ENCODE measurements at places on chromosomes 3 and 15.

DNA sequence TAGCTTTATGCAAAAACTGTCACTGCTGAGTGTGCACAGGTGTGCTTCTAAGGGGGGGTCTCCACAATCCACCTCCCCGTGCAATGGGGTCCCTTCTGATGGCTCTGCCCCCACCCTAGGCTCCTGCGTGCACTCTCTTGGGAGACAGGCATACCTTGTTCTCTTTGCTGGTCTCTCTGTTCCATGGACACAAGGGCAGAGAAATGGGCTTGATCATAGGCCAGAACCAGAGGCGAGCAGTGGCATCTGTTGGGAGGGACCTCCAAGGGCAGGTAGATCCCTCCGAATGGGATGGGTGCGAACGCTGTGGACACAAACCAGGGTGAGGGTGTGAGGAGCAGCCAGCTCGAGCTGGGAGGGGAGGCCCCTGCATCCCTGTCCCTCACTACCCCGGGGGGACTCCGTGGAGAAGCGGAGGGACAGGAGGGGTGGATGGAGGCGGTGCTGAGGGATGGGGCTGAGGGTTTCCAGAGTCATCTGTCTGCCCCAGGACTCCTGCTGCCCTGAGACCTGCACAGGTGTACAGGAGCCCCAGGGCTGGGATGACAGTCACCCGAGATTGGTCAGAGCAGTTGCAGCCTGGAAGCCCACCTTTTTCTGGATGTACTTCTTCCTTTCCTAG lies 175.0 kb downstream of the KLF13 start:
- DNase-seq, result no peak

DNA sequence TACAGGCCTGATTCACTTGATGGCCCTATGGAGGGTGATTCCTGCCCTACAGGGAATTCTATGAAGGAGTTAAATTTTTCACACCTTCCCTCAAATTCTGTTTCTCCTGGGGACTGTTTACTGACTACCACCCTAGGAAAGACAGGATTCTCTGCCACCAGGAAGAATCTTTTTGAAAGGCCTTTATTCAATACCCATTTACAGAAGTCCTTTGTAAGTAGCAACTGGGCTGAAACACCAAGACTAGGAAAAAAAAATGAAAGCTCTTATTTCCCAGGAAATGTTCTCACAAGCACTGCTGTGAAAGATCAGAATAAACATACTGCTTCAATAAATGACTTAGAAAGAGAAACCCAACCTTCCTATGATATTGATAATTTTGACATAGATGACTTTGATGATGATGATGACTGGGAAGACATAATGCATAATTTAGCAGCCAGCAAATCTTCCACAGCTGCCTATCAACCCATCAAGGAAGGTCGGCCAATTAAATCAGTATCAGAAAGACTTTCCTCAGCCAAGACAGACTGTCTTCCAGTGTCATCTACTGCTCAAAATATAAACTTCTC lies 43.6 kb downstream of the BLM start:
- DNase-seq, result no peak

DNA sequence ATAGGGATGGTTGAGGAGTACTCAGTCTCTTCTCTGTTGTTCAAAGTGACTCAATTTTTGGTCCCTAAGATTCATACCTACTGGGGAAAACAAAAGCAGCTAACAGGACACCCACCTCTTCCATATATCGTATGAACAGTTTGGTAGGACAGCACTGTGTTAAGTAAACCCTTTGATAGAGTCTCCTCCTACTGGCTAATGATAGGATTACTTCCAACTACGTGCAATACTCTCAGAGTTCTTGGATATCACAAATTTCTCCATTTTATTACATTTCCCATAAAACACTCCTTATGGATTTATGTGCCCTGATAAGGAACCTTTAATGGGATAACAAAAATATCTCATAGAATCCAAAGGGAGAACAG lies 200.2 kb upstream of the GOLGA6L4 start:
- no peak for DNase-seq

GRCh38 chr3:172281884-172282283 lies 166.4 kb downstream of the GHSR start:
- DNase-seq, result no peak

DNA sequence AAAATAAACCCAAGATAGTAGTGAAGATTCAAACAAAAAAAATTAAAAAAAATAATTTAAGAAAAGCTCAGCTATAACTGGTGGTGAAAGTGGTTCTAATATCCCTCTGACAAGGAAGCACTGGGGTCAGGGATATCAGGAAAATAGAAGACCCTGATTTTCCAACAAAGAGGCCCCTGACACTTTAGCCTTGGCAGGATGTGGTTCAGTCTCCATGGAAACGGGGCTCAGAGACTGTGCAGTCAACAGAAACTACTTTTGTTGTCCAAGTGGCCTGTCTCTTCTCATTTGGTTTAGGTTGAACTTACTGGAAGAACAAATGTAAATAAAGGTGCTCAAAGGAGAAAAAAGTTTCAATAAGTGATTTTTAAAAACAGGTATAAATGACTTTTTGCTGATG lies 27.2 kb downstream of the INTS14 start:
- DNase-seq, result no peak

DNA sequence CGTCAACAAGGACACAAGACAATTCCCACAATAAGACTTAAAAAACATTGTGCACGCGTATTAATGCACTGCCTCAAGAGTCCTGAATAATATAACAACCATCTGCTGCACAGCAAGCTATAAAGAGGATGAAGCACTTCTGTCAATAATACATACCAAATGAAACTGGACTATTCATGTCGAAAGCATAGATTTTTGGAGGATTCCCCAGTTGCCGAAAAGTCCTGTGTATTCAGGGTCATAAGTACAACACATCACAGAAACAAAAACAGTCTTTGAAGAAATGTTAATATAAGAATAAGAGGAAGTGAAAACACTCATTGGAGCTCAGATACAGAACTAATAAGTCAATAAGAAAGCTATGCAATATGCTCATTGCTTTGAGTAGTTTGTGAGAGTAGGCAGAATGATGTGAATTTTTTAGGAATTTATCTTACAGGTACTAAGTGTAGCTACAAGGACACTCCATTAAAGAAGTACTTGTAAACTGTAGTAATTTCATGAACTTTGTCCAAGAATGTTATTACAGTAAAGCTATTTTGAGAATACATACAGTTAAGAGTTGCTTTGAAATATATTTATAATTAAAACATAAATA lies 31.6 kb downstream of the CBLB start:
- no peak for DNase-seq

DNA sequence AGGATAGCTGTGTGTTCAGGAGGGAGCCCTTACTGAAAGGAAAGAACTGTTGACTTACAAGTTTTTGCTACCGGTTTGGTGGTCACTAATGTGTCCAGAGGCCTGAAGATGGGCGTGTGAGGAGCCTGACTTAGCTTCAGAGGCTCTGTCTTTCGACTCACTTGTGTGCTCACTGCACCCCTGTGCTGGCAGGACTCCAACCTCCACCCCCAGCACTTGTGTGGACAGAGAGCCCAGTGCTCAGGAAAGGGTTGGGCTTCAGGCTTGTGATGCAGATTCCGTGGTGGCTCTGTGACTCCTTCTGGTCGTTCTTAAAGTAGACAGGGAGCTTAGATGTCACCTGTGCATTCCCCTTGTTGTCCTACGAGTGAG lies 100.9 kb downstream of the PGPEP1L start:
- no peak for DNase-seq

GRCh38 chr15:81239190-81239589 lies 42.5 kb downstream of the IL16 start:
- no peak for DNase-seq

GRCh38 chr3:48492461-48493202 lies 11.3 kb downstream of the SHISA5 start:
- no peak for DNase-seq

DNA sequence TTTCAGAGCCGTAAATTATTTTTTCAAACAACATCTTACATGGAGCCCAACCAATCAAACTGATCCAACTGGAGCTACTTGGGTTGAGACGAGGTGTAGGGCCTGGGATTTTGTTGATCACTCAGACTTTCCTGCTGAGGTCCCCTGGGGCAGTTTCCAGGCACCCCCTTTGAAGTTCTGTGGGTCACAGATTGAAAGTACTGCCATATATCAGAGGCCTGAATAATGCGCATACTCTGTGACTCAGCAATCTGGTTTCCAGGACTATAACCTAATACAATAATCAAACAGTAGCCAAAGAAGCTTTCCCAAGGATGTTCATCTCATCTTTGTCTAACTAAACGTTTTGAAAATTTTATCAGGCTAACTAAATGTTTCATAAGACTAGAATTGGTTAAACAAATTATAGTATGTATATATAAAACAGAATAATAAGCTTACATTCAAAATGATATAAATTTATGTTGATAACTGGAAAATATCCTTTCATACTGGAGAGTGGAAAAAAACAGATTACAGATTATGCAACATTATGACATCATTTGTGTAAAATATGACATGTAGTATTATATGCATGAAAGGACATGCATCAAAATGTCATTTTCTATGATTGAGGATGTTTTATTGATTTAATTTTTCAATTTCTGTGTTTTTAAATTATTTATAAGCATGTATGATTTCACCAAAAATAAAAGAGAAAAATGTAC lies 617.1 kb downstream of the NTRK3 start:
- no peak for DNase-seq

- no peak for DNase-seq
Observed at GRCh38 chr3:17432236-17432635, 310.2 kb downstream of the TBC1D5 start.

DNA sequence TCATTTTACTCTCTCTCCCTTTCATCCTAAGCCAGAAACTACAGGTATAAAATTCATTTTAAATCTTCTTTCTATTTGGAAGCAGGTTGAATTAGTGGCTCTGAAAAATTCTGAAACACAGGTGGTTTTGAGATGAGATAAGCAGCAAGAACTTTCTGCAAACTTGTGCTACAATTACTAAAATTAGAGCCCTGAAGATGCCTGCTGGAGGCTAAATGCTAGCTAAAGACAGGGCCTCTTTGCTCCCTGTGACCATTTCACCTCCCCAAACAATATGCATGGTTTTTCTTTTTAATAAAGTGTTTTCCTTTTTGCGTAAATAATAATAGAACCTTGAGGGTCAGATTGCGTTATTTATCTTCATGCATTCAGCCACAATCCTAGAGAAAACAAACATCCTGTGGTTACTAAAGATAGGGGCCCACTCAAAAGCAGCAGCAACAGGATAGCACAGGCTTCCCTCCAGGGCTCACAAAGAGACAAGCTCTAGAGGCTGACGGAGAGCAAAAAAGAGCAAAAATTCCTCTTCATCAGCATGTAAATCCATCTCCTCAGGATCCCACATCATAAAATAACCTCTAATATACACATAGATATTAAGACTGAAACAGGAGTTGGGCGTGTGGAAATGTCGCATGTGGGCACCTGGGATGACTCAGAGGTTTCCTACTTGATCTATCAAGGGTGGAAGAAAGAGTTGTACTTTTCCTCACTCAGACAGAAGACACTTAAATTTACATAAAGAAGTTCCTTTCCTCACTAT lies 26.5 kb upstream of the CP start:
- DNase-seq, result no peak

GRCh38 chr15:59437817-59438624 lies at the start of gene FAM81A:
Gene FAM81A, plus strand, starts transcription at chr15:59438186. Its CDS starts 20,441 bp downstream, at chr15:59458627.
- peak; percentile 86 for DNase-seq

GRCh38 chr3:137171834-137172603 lies 214.2 kb downstream of the IL20RB start:
- no peak for DNase-seq

DNA sequence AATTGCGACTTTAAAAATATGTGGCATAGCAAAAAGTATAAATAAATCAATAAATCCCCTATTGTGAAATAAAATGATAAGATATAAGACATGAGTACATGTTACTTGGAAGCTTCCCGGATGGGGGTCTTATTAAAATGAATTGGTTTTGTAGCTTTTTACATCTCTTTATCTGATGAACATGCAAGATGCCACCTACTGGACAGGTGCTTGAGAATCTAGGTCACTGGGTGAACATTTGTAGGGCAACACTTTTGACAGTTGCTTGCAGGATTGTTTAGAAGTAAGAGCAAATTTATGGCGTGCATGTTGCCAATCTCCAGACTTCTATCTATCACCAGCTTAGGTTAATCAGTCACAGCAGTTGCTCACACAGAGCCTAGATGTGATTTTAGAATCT lies 362.7 kb upstream of the SUCLG2 start:
- DNase-seq, result no peak

DNA sequence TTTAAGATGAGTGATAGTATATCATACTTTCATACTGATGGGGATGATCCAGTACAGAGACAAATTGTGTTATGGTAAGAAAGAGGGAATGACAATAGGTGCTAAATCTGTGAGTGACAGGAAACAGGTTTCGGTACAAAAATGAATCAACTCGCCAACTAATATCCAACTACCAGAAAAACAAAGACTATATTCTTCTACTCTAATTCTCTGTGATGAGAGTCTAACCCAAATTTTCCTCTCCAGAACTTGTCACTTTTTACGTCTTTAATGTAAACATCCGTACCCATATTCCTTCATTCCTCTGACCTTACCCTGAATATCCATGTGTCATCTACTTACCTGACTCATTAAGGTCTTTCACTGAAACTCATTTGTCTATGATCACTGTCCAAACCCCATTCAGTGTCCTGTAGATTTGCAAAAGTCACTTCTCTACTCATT lies 39.6 kb downstream of the SCAPER start:
- no peak for DNase-seq

GRCh38 chr3:183896610-183897009 lies 11.9 kb upstream of the PARL start:
- DNase-seq, result no peak

- DNase-seq, result no peak
Observed at GRCh38 chr15:70532531-70533186, 230.7 kb downstream of the UACA start.

GRCh38 chr3:152491922-152492321 lies 223.2 kb downstream of the MBNL1 start:
- no peak for DNase-seq

DNA sequence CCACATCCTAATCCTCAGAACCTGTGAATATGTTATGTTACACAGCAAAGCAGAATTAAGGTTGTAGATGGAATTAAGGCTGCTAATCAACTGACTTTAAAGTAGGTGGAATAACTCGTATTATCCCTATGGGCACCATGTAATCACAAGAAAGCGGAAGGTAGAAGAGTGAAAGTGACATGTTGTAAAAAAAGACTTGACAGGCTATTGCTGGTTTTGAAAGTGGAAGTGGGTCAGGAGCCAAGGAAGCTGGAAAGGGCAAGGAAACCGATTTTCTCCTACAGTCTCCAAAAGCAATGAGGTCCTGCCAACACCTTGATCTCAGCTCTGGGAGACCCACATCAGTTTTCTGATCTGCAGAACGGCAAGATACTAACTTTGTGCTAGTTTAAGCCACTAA lies 6.6 kb downstream of the TP63 start:
- DNase-seq, result no peak

DNA sequence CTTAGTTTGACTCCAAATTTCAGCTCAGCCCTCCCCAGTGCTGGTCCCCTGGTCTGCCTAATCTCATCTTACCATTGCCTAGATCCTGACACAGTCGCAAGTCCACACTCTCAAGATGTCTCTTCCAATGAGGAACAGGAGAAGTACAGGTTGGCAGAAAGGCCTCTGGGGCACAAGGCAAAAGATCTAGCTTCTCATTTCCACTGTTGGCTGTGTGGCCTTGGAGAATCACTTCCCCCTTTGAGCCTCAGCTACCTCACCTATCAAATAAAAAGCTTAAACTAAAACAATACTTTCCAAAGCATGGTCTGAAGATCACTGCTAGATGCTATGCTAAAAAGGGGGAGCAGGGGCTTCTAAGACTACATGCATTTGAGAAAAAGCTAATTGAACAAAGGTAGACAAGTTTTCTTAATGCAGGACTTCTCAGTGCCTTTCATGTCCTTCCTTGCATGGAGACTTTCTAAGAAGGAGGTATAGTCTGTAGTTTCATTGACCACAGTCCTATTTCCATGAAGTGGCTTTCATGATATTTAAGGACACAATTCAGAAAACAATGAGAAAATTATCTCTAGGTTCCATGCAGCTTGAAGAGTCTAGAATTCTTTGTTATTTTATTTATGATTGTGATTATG lies 118.0 kb upstream of the RAD18 start:
- no peak for DNase-seq
